Right lung (tissue), 10 donors: ENCODE measurements at places on chromosomes 2 and 18.

DNA sequence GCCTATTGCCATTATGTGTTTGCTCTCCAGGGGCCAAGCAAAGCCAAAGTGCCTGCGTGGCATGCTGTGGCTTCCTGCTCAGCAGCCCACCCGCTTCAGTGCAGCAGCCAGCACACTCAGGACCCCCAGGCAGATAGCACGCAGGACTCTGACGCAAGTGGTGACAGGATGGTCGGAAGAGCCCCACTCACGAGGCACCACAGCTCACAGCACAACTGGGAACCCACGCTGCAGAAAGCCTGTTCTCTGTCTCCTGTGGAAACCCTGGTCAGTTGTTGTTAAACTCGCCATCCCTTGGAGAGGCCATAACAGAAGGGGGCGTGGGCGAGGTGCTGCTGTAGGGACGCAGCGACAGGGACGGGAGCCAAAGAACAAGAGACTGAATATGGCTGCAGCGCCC is 76.4 kb downstream of the HDAC4 start:
- no peak for DNase-seq

DNA sequence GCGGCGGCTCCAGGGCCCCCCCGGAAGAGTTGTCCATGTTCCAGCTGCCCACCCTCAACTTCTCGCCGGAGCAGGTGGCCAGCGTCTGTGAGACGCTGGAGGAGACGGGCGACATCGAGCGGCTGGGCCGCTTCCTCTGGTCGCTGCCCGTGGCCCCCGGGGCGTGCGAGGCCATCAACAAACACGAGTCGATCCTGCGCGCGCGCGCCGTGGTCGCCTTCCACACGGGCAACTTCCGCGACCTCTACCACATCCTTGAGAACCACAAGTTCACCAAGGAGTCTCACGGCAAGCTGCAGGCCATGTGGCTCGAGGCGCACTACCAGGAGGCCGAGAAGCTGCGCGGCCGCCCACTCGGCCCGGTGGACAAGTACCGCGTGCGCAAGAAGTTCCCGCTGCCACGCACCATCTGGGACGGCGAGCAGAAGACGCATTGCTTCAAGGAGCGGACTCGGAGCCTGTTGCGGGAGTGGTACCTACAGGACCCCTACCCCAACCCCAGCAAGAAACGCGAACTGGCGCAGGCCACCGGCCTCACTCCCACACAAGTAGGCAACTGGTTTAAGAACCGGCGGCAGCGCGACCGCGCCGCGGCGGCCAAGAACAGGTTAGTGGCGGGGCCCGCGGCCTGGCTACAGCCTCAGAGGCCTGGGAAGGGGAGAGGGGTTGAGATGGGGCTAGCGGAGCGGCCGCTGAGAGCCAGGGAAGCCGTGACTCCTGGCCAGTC is 965 bp downstream of the SIX3 start:
- DNase-seq, result no peak

- no peak for DNase-seq
Observed at GRCh38 chr2:1936427-1936980, 192.2 kb upstream of the PXDN start.

GRCh38 chr2:74436848-74437695 is 4.7 kb downstream of the RTKN start:
- DNase-seq, result no peak
